ENCODE measurements at places on chromosomes 4 and X.
A peak's percentile ranks its signal among the peaks of the same experiment; 100 is the strongest.

DNA sequence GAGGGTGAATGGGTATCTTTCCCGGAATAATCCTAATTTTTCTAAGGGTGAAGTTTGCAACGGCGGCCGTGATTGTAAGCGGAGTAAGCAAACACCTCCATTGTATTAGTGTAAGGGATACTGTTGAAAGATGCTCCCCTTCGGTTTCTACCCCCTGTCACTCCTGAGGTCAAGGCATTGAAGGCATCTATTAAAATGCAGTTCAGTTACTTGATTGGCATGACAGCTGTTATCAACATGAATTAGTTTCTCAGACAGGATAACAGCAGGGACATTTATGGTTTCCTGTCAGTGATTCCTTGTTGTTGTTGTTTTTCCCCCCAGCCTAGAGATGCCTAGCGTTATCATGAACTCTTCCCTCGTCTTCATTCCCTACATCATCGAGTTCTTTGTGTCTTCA, 552 bp downstream of the SLC25A14 start:
- no peak for DNase-seq

DNA sequence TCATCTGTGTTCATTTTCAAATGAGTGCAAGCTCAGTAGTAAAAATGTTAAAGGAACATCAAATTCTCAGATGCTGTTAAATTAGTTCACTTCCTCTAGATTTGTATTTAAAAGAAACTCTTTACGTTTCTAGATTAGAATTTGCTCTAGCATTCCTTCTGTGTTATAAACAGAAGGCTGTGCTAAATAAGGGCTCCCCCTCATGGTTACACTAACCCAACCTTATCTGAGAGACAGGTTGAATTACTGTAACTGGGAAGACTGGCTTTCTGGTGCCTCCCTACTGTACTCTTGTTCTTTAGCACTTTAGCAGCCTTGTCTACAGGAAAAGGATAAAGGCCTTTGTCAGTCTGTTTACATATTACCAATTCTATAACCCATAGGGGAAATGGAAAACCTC, 56.8 kb downstream of the RXFP1 start:
- DNase-seq: peak; percentile 40

DNA sequence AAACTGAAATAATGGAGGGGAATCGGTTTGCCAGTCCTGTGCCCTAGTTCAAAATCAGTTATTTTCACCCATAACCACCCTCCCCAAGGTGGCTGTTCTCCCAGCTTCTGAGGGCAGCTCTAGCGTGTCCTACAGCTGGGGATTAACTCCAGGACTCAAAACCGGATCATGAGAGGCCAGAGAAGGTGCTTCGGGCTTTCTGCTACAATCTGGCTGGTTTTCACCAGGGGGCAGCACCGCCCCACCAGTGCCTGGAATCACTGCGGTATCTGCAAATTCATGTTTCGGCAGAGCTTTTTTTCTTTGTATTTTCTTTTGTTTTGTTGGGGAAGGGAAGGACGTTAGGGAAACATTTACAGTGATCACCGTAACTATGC, 28.4 kb downstream of the PDHA1 start:
- peak; percentile 75 for DNase-seq

- DNase-seq: peak; percentile 51
Measured at GRCh38 chr4:11720292-11720691, 291.6 kb upstream of the HS3ST1 start.

DNA sequence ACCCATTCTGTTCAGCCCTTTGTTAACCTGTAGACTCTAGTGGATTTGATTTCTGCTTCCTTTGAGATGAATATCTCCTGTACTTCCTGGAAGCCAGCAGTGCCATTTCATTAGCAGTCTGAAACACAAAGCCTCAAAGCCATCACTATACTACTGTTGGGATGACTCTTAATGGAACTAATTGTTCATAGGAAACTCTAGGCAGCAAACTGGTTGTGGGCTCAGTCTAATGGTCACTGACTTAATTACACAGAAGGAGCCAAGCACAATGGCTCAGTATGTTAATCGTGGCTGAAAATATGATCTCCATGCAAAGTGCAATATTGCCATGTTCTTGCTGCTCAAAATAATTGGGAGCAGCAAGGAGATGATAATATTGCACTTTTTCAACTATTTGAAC, 262.3 kb downstream of the ARHGAP24 start:
- DNase-seq: no peak
